ENCODE measurements at places on chromosomes 16 and 17.

DNA sequence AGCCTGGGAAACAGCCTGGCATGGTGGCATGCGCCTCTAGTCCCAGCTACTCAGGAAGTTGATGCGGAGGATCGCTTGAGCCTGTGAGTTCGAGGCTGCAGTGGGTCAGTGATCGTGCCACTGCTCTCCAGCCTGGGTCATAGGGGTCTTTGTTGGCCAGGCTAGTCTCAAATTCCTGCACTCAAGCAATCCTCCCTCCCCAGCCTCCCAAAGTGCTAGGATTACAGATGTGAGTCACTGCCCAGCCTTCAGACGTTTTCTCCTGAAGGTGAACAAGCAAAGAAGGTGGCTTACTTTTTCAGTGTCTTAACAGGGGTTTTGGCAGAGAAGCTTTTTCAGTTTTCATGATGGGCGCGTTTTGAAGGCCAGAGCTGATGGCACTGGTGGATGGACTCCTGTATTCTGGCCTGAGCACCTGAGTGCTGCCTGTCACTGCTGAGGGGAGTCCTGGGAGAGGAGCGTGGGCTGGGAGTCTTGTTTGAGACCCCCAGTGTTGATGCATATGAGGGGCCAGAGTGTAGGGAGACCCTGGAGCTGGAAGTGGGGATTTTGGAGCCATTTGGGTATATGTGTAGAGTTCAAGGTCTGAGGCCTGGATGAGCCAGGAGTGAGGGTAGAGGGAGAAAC lies 41.4 kb downstream of the FOXK2 start:
- no peak for DNase-seq

DNA sequence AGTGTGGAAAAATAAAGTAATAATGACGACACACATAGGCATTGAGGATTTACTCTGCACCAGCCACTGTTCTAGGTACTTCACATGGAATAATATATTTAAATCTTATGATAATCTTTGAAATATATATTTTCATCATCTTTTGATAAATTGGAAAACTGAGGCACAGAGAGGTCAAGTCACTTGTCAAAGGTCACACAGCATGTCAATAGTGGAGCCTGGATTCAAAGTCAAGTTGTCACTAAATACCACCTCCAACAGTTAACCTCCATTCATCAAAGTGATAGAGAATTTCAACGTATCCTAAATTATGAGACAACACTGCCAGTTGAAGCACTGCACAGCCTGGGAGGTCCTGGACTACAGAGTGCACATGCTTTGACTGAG lies 121.7 kb downstream of the IRX5 start:
- DNase-seq, result no peak

DNA sequence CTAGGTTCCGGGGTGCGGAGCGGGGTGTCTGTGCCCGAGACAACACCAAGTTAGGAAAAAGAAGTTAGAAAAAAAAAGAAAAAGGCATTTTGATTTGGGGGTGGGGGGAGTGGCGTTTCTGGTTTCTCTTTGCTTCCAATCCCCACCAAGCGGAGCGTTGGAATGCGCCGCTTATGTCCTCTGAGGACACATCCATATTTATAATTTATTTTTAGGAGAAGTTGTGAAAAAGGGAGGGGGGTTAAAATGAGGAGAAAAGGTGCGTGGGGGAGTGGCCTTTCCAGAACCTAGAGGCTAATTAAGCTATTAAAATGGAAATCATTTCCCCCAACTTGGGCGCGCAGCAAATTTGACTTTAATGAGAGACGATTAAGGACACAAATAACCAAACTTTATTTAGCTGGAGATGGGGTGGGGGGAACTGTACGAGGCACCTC lies 232.1 kb downstream of the MRTFB start:
- DNase-seq, result no peak

- no peak for DNase-seq
These were observed 320 bp downstream of the SPAG9 start for GRCh38 chr17:51120357-51120738.

DNA sequence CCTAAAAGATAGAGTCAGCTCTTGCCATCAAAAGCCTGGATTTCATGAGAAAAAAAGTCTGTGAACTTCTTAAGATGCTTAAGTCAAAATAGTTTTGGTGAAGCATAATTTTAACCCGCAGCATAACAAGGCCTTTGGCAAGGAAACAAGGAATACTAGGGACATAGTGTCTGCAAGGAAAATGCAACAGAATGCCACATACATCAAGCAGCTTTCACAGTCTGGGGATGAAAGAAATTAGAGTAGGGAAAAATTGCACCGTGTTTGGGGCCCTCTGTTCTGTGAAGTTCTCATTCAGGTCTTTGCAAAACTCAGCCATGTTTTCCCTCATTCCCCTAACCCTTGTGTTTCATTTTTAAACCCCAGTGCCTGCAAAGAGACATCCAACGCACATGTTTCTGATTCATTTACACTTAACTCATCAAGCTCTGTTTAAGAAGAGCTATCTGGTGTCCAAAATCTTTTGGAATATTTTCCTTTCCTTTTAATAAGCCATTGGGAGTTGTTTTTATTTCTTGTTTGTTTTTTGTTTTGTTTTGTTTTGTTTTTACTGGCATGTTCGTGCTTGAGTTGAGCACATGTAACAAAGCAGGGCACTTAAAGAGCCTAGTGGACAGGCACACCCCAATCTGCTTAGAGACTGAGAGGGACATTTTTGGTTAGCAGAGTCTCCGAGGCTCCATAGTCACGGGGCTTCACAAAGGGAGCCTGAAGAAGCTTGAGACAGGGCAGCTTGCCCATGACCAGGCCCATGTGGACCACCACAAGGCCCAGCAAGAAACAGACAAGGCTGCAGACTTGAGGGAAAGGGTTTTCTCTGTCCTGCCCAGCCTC lies 116.5 kb downstream of the ANKFN1 start:
- no peak for DNase-seq

- DNase-seq, result no peak
These were observed 70.6 kb upstream of the CLEC3A start for GRCh38 chr16:77951788-77952187.

DNA sequence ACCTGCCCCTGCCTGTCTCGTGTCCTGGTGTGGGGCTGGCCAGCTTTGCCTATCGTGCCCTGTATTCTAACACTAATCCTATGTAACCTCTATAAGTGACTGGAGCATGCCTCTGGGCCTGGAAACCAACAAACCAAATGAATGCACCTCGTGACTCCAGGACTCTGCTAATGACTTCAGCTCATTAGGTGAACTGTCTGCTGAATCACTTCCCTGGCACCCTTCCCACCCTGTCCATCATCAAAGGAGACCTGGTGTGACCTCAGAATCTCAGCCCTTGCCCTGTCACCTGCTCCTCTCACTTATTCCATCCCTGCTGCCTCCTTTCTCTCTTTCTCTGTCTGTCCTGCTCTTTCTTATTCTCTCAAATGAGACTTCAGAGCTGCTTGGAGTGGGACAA lies 322.4 kb downstream of the CBLN1 start:
- no peak for DNase-seq

DNA sequence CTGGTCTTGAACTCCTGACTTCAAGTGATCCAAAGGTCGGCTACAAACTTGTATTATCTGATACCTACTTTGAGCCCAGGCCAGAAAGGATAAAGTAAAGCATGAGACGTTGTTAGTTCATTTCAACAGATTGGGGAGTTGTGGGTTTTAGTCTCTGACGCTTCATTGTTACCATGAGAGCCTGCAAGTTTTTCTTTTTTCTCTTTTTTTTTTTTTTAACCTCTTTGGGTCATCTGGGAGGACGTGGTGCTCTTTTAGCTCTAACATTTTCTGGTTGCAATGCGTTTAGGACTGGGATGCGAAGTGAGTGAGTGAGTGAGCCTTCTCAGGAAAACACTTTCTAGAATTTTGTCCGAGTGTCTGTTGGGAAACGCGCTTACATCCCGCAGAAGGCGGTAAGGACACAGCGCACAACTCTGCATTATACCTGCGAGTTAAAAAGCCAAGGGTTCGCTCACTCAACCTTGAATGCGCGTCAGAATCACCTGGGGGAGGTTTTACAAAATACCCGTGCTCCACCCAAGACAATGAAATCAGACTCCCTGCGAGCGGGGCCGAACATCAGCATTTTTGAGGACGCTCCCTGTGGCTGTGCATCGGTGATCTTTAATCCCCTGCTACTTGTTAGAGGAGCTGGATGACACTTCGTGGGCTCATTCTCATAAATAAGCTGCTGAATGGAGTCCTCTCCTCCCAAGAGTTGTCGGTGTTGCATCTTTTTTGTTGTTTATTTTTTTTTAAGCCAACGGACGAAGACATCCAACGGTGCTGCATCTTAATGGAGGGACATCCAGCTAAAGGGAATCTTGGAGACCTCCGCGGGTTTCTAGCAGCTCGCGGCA lies 629 bp upstream of the RNF135 start:
- DNase-seq, result no peak

GRCh38 chr17:75228305-75228704 lies 22.8 kb downstream of the NUP85 start:
- DNase-seq, result no peak

- DNase-seq, result peak; percentile 86
These were observed 186.5 kb downstream of the STX8 start for GRCh38 chr17:9389111-9389527.

DNA sequence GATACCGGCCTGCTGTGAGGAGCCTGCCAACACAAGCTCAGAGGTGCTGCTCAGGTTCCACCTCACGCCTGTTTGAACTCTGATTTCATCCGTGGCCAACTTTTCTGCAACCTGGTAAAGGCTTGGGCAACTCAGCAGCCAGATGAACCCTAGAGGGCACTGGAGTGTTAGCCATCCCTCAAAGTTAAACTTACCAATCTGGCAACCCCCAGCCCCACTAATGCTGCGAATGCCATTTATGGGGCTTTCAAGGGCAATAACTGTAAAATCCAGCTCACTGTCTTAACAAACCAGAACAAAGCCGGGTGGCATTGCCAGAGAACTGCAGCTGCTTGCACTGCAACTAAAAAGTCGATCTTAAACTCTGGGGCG lies 105.5 kb downstream of the AXIN2 start:
- DNase-seq, result no peak

DNA sequence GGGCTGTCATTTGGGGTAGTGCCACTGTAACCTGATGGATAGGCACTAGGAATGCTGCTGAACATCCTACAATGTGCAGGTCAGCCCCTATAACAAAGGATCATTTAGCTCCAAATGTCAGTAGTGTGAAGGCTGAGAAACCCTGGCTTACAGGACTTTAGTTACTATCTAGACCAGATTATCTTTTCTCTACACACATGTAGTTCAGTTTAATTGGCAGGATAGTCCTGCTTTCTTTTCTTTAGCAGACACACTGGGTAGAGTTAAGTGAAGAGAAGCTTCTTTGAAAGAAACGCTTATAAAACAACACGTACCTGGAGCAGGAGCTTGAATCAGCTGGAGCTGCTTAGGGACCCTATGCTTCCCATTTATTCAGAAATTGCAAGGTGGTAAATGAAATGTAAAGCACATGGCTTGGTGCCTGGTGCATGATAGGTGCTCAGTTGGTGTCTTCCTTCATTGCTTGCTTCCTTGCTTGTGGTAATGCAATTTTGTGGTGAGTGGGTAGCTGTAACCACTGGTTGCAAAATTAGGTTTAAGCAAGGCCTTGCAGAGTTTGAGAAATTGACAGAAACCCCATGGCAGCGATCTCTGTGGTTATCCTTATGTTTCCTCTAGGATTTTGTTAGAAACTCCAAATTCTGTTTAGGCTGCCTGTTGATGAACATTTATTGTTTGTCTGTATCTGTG lies 9.4 kb downstream of the METTL9 start:
- no peak for DNase-seq

GRCh38 chr16:16861546-16861945 lies 482.6 kb downstream of the NPIPA7 start:
- peak; percentile 4 for DNase-seq

- DNase-seq, result no peak
These were observed 83.7 kb upstream of the ZNF750 start for GRCh38 chr17:82923366-82924113.

GRCh38 chr16:72198021-72198711 lies 26.2 kb upstream of the PMFBP1 start:
- peak; percentile 76 for DNase-seq

DNA sequence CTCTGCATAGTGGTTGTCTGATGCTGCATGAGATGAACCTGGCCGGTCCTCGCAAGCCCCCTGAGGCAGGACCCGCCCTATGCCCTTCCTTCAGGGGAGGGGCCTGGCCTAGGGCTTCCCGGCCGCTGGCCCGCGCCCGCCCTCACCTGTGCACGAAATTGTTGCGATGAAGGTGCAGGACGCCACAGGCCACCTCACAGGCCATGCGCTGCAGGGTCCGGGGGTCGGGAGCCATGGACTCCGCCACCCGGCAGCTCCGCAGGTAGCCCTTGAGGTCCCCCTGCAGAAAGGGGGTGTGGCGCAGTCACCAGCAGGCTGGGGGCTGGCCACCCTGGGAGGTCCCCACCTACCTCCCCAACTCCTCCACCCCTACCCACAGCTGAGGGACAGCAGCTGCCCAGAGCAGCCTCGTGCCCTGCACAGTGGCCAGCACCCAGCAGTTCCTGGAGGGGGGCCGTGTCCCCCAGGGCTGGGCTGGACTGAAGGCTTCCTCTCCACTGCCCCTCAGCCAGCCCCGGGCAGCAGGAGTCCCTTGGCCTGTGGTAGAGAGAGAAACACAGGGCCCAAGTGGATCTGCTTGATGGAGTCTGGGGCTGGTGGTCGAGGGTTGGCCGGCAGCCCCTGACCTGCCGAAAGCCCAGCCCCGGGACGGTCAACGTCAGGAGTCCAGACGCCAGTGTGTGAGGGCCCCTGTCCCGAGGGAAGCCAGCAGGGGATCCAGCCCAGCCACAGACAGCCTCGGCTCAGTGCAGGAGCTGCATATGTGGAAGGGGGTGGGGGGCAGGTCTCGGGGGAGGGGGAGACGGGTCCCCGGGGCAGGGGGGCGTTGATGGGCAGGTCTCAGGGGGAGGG lies 38.8 kb upstream of the PVALEF start:
- DNase-seq, result no peak

GRCh38 chr16:11575223-11575589 lies 11.5 kb downstream of the LITAF start:
- DNase-seq, result no peak

DNA sequence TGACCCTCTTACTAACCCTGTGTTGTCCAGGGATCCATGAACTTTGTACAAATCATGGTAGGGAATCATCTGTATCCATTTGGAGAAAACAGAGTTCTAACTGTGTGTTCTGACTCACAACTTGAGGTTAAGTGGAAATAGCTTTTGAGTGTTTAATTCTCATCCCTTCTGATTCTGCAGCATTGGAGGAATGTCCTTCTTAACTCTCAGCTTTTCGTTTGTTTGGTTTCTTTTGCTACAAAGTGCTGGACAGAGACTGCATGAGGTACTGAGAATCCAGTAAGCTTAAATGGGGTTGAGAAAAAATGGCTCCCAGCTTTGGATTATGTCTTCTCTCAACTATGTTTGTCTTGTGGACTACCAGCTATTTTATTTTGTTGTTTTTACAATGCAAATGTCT lies 352.1 kb upstream of the KIF2B start:
- DNase-seq, result no peak

DNA sequence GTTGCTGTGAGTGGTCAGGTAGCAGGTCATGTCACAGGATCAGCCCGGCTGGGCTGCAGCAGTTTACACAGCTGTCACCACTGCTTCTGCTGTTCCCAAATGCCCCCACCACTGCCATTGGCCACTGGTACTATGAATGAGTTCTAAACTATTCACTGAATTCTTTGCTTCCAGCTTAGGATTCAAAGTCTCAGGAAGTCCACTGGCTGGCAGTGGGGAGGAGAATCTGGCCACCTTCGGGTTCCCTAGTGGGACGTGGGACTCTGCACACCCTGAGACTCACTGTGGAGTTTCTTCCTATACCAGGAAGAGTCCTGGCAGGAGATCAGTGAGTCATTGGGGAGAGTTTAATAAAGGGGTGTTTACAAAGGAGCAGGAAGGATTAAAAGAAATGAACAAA lies 6.9 kb downstream of the MT1X start:
- no peak for DNase-seq

All from AG09309 (cell line).